Activated T-cell treated with anti-CD3 and anti-CD28 coated beads, Interleukin-2, amount 50 U/mL, for 1 hour (primary cell): ENCODE measurements at places on chromosomes 12 and 14.

- DNase-seq: no peak
These were observed 283.3 kb downstream of the RPL10L start for GRCh38 chr14:46368275-46368674.

DNA sequence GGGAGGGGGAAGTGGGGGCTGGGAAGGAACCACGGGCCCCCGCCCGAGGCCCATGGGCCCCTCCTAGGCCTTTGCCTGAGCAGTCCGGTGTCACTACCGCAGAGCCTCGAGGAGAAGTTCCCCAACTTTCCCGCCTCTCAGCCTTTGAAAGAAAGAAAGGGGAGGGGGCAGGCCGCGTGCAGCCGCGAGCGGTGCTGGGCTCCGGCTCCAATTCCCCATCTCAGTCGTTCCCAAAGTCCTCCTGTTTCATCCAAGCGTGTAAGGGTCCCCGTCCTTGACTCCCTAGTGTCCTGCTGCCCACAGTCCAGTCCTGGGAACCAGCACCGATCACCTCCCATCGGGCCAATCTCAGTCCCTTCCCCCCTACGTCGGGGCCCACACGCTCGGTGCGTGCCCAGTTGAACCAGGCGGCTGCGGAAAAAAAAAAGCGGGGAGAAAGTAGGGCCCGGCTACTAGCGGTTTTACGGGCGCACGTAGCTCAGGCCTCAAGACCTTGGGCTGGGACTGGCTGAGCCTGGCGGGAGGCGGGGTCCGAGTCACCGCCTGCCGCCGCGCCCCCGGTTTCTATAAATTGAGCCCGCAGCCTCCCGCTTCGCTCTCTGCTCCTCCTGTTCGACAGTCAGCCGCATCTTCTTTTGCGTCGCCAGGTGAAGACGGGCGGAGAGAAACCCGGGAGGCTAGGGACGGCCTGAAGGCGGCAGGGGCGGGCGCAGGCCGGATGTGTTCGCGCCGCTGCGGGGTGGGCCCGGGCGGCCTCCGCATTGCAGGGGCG, at the start of gene GAPDH:
Gene GAPDH (plus strand): TSS at position 595 of the 772 bp plus-strand sequence. CDS start 316 bp downstream, outside the sequence.
- DNase-seq: peak; percentile 85

DNA sequence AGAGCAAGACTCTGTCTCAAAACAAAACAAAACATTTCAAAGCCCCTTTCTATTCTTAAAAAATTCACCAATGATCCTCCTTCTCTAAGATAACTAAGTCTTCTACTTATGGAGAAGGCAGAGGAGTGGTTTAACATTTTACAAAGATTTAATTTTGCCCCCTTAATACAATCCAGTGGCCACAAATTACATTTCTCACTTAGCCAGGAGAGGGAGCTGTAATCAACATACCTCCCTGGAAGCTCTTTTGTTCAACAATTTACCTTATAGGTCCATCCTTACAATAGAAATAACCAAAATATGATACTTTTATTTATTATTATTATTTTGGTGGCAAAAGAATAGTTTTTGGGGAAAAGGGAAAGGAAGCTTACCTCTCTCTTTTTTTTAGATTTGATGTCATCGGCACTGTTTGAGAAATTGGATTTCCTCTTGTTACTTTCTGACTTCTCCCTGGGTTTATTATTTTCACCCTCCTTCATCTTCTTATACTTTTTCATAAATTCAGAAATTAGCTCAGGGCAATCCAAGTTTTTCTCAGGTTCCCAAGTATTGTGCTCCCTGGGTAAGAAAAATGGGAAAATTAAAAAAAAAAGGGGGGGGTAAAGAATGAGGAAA, 28.1 kb downstream of the CBX5 start:
- DNase-seq: no peak

GRCh38 chr14:60915781-60916180, 65.1 kb downstream of the TRMT5 start:
- DNase-seq: no peak

DNA sequence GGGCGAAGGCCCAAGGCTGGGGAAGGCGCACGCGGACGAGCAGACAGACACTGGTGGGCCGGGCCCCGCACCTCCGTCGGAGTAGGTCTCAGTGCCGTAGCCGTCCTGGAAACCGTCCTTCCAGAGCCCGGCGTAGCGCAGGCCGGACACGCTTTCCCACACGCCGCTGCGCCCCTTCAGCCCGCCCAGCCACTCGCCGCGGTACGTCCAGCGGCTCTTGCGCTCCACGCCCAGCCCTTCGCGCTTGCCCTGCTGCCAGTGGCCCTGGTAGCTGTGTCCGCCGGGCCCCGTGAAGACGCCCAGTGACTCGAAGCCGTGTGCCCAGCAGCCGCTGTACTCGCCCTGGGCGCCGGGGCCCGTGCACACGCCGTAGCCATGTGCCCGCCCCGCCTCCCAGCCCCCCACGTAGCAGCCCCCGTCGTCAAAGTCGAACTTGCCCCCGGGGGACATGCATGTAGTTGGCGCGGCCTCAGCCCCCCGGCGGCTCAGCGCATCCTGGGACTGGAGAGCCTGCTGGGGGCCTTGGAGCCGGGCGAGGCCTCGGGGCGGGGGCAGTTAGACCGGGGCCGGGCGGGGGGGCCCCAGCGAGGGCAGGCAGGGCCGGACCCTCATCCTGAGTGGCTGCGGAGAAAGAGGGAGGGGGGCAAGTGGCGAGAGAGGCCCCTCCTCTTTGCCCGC, 1.4 kb downstream of the JPH4 start:
- DNase-seq: no peak

DNA sequence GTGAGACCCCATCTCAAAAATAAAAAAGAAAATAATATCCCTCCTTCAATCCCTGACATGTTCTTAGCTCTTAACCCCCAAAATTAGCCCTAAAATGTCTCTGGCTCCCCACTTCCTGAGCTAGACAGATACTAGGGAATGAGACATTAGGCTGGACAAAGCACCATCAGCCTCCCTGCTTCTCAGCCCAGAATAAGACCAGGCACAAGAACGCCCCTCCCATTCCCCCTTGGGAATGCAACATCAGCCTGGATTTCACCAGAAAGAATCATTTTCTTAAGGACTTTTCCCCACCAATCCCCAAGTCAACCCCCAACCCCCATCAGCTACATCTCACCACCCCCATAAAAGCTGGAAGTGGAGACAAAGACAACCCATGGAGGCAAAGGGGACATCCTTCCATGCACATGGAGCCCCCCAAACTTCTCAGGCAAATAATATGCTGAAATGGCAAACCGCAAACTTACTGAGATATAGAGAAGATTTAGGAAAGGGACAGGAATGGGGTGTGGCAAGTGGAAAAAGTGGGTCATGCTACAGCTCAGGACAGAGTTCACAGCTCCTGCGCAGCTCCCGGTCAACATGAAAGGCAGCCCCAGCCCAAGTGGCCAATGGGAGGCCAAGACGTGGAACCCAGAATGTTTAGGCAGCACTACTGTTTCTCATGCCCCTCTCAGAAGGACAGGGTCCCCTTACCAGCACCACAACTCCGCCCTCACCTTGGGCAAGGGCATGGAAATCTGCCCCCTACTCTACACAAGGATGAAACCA, 2.7 kb downstream of the CHD4 start:
- DNase-seq: no peak

DNA sequence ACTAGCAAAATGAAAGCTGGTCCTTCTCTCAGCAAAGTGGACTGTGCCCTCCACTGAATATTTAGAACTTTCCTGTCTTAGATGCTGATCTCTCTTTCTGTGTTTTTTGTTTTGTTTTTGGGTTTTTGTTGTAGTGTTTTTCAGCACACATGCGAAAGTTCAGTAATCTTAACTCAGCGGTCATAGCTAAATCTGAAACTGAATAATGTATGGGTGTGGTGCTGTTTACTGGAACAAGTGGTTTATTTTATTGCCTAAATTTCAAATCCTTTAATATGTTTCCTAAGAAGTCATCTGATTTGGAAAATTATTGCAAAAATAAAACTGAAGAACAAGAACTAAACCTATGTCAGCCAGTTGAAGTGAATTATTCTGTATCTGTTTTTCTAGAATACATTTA, 116.0 kb upstream of the LRIG3 start:
- DNase-seq: no peak

DNA sequence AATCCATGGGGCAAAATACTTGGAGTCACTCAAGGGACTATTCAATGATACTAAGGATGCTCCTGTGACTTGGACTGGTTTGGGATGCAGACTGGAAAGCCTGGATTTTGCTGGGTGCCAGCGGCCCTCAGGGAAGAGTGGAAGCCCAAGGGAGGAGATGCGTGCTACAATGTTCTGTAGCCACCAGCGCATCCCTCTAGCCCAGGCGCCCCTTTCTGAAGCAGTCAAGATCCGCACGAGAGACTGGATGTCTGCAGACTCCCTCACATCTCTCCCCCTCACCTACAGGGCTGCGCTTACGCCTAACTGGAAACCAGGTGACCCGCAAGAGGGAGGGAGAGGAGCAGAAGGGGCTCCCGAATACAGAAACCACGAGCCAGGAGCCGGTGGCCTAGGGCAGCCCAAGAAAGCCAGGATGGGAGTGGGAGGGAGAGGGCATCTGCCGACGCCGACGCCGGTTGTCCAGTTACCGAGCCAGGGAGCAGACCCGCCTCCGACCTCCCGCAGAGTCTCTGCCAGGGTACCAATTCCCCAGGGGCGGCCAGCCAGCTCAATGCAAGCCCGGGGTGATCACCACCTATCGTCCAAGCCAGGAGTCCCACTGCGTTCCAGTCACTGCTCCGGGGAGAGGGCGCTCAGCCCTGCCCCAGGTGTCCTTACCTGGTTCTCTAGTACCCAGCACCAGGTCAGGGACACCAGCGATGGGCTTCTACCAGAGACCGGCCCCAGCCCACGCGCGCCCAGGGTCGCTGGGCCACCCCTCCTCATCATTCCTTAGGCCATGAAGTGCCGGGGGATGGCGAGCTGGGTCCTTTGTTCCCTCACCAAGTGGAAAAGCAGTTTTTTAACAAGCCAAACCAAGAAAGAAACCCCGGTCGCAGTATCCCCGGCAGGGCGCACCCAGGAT, 1.2 kb downstream of the NTN4 start:
- no peak for DNase-seq

GRCh38 chr14:105118646-105119407, 49.7 kb downstream of the JAG2 start:
- no peak for DNase-seq

GRCh38 chr12:122064780-122065588, 13.6 kb upstream of the MLXIP start:
- DNase-seq: no peak

GRCh38 chr12:105912882-105913678, 225.7 kb downstream of the NUAK1 start:
- DNase-seq: no peak

- no peak for DNase-seq
These were observed 13.8 kb upstream of the ZFP36L1 start for GRCh38 chr14:68806526-68807147.

DNA sequence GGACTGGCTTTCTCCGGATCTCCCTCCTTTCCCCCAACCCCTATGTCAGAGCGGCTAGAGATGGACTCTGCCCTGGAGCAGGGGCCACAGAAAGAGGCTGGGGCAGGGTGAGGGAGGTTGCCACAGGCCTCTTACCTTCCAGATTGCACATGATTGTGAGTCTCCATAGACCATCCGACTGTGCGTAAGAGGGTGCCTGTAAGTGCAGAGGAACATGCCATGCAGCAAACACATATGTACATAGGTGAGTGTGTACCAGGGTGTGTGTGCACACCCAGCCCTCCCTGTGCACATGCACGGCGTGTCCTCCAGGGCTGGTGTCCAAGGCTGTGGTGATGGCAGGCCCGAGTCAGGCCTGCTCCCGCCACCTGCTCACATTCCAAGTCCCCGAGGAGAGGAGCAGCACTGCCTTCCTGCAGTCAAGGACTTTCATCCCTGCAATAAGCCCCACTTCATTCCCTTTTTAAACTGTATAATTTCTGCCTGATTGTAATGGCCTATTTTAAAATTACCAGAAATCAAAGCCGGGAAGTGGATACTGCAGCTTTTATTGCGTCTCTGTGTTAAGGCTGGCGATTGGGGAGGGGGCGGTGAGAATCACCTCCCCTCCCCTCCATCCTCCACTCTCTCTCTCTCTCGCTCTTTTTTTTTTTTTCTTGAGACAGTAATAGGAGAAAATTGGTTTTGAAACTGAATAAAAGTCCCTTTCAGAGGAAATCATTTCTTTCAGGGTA, 28.5 kb downstream of the FAM222A start:
- DNase-seq: no peak
